Amygdala (tissue), 56 donors: ENCODE measurements at places on chromosomes 2 and 18.

DNA sequence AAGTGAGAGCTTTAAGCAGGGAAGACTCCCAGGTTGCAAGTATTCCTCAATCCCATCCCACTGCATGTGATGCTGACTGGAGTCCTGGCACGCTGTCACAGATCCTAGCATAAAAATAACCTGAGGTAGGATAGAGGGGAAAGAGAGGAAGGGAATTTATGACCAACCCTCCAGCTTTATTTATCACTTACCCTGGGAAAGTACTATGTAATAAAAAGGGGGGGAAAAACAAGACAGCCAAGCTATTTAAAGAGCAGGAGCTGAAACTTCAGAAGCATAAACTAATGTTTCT, 122.2 kb downstream of the SLC8A1 start:
- DNase-seq = no peak

GRCh38 chr2:13005761-13006335, 289.1 kb downstream of the TRIB2 start:
- no peak for DNase-seq

DNA sequence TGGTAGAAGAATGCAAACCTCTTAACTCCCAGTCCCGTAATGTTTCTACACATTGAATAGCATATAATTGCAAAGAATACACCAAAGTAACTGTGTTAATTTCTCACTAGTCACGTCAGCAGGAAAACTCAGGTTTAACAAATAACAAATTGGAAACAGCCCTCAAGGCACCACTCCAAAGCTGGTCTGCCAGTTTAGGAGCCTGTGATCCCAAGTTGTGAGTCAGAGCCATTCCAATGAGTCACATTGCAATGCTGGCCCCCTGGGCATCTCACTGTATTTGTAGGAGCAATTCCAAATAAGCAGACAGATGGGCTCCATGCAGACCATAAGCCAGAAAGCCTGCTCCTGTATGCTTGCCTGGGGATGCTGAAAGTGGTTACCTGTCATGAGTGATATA, 143.2 kb upstream of the SETBP1 start:
- DNase-seq = no peak

GRCh38 chr2:66815886-66816285, 381.0 kb downstream of the MEIS1 start:
- no peak for DNase-seq

- DNase-seq = no peak
Measured at GRCh38 chr2:144143294-144144151, 376.4 kb downstream of the ZEB2 start.

GRCh38 chr2:80969900-80970299, 665.3 kb upstream of the LRRTM1 start:
- no peak for DNase-seq

DNA sequence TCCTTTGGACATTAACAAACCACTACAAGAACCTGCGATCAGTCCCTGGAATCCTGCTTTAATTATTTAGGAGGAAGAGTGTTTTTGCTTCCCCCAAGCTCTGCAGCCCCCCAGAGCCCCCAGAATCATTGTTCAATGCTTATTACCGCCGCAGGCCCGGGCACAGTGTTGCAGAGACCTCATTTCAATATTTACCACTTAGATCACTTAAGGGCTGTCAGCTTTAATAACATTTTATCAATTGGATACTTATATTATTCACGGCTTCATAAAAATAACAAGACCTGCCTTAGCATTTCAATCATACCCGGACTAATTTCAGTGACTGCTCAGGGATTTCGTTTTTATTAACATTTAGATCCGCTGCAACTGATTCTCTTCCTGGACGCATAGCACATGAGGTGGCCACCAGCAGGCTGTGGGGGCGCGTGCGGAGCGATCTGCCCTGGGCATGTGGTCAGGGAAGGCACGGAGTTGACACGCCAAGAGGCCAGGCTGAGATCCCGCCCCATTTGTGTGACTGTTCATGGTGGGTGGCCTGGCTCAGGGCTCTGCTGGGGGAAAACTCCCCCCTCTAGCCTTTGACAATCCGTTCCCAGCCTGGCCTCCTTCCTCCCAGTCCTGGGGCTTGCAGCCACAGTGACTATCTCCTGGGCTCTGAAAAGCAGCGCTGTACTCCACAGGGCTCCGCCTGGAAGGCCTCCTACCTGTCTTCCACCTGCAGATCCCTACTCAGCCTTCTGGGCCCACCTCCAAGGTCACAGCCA, 267.6 kb downstream of the SRBD1 start:
- DNase-seq = no peak

- peak; percentile 69 for DNase-seq
Measured at GRCh38 chr18:63074981-63075404, 244.6 kb downstream of the BCL2 start.

- DNase-seq = no peak
Measured at GRCh38 chr2:231128541-231128940, 3.7 kb upstream of the HTR2B start.

- DNase-seq = no peak
Measured at GRCh38 chr2:23429036-23429435, 44.1 kb downstream of the KLHL29 start.

- DNase-seq = no peak
Measured at GRCh38 chr2:16625759-16626158, 39.9 kb downstream of the CYRIA start.

DNA sequence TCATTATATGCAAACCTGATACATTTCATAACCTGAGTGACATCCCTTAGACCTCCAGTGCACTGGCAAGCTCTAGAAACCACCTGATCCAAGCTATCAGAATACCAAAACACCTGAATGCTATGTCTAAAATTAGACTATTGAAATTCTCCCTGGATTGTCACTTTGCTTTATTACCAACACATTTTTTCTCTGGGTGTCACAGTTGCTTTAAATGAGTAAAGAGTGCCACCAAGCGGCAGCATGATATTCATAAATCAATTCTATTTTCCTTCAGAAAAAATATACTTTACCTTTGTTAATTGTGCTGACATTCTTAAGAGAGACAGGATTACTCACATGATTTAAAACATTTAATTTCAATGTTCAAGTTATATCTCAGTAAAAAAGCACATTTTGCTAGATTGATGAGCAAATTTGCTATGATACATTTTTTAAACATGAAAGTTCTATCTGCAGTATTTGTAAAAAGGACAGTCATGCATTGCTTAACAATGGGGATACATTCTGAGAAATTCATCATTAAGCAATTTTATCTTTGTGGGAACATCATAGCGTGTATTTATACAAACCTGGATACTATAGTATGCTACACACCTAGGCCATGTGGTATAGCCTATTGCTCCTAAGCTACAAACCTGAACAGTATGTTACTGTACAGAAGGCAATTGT, 338.4 kb upstream of the SLC39A10 start:
- DNase-seq = no peak

- no peak for DNase-seq
Measured at GRCh38 chr2:75570948-75571729, 10.4 kb upstream of the EVA1A start.

GRCh38 chr2:172977270-172978062, 98.2 kb upstream of the MAP3K20 start:
- DNase-seq = no peak

GRCh38 chr2:241149675-241149924, 328 bp upstream of the PASK start:
- DNase-seq = no peak

DNA sequence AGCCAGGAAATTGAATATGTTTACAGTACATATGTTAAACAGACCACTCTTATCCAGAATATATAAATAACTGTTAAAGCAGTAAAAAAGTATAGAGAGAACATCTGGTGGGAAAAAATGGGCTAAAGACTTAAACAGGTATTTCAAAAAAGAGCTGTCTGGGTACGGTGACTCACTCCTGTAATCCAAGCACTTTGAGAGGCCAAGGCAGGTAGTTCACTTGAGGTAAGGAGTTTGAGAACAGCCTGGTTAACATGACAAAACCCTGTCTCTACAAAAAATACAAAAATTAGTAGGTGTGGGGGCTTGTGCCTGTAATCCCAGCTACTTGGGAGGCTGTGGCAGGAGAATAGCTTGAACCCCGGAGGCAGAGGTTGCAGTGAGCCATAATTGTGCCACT, 171.4 kb upstream of the FSIP2 start:
- no peak for DNase-seq

DNA sequence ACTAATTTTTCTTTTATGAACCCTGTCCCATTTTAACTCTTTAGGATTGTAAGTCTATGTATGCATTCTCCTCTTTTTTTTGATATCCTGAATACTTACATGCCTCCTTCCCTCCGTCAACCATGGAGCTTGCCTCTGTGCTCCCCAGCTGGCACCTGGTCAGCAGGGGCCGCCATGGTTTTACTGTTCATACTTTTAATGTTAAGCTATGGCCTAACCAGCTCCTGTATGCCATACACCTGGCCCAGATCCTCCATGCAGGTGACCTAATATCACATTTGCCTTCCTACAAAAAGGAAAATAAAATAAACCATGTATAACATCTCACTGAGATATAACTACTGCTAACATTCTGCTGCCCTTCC, 283.1 kb upstream of the TRIB2 start:
- no peak for DNase-seq

DNA sequence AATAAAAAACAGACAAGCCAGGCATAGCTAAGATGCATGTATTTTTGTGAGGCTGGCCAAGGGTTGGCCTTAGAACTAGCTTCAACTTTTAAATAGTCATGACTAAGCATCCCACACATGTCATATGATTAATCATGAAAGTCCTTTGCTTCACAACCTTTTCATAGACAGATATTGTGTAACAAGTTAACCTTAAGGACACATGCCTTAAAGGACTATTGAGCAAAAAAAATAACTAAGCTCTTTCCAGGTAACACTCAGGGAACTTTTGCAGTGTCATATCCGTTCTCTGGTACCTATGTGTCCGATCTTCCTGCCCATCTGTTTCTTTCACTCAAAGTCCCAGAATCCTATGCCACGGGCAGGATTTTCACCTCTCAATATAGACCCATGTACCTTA, 498.4 kb downstream of the STK39 start:
- no peak for DNase-seq

- DNase-seq = no peak
Measured at GRCh38 chr18:26717123-26717719, 148.3 kb downstream of the AQP4 start.

- DNase-seq = no peak
Measured at GRCh38 chr18:26002375-26002910, 88.0 kb downstream of the SS18 start.

- peak; percentile 57 for DNase-seq
Measured at GRCh38 chr2:55923091-55923981, at the start of gene EFEMP1. EFEMP1 (minus strand) TSS chr2:55923782; CDS start chr2:55922440, 1,342 bp downstream.

GRCh38 chr2:196322973-196323810, 151.8 kb upstream of the STK17B start:
- DNase-seq = no peak

DNA sequence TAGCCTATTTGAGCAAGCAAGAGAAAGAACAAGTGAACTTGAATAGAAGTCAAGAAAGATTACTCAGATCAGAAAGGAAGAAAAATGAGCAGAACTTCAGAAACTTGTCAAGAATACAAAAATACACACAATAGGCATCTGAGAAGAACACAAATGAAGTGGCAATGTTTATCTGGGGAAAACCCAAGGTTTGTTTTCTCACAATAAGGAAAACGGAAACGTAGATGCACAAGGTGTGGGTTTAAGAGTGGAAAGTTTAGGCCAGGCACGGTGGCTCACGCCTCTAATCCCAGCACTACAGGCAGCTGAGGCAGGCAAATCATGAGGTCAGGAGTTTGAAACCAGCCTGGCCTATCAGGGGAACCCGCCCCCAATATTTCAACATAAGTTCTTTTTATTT, 159.5 kb upstream of the GYPC start:
- no peak for DNase-seq

DNA sequence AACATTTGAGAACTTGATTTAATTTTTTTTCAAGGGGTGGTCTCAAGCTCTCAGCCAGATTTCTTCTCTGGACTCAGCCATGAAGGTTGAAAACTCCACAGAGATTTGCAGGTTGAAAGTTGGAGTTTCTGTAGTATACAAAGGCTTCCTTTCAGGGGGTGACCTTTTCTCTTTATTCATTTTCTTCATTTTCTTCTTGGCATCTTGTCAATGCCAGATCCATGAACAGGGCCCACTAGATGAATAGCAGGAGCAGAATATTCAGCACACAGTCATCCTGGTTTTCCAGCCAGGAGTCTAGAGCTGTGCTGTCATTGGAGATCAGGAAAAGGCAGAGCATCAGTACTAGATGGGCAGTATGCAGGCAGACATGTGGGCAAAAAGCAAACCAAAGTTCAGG, 62.0 kb downstream of the INSIG2 start:
- DNase-seq = no peak

DNA sequence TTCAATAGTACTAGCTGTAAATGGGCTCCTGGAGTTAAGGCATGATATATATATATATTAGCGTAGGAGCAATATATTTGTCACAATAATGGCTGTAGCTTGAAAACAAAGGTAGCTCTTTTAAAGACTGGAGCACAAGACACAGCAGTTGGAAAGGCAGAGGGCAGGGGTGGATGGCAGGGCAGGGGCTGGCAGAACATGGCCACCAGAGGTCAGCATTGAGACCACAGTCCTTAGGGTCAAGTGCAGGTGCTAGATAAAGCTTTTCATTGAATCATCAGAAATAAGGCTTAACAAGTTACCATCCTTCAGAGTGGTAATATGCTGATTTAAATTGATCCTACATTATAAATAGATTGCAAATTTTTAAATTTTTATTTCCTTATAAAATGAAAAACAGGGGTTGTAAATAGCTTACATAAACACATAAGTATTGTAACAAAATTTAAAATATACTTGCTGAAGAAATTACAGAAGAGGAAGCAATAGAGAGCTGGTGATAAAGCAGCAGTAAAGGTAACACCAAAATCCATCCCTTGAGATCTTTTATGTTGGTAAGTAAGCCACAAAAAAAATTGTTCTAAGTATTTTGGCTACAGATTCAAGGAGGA, 161.2 kb upstream of the PIEZO2 start:
- no peak for DNase-seq
